ENCODE measurements at places on chromosomes 2 and 18. TPM values are rescaled to one million over a fixed set of nuclear protein-coding genes. Genes with fewer than 3 reads are reported as not detected.

DNA sequence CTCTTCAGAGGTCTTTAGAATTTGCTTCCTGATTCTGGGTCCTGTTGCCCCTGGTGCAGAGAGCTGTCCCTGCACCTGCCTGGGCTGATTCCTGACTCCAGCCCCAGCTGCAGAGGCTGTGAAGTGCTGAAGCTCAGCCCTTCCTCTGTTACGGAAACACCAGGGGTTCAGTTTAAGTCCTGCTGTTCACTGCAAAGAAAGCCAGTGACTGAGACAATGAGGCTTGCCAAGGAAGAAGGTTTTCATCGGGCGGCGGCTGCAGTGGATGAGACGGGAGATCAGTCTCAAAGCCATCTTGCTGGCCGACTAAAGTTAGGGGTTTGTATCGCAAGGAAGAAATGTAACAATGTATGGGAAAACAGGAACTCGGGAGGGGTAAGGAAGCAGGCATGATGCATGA, 142.4 kb upstream of the ZNF236 start:
- DNase-seq = no peak

POLR1B gene
- total RNA-seq = 31.6 TPM

FAM237A gene
- not detected for total RNA-seq

DNA sequence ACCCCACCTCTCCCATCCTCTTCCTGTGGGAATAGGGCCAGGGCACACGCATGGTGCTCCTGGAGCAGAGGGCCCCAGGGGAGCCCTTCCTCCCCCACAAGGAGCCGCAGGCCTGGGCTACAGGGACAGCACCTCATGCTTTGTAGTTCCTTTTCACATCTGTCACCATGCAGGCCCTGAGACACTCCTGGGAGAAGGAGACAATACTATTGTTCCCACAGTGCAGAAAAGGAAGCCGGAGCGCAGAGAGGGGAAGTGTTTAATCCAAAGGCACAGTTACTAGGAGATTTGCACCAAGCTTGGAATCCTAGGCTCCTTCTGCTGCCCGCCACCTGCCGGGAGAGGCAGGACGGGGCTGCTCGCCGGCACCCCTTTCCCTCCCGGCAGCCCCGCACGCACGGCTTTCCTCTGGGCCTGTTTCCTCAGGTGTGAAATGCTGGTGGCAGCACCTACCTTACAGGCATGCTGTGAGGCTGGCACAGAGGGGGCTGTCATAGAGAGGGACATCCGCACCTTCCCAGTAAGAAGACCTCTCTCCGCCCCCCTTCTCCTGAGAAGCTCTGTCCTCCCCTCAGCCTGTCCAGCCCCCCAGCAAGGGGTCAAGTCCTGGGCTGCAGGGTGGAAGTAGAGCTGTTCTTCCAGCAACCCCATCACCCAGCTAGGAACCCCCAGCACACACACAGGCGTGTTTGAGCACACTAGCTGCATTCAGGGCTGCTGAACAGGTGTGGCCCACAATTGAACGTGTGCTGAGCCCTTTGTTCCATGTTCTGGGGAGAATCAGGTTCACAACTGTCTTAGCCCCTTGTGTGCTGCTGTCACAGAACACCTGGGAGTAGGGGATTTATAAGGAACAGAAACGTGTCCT, 62.6 kb downstream of the SMAD7 start:
- no peak for DNase-seq

- no peak for DNase-seq
These were observed 21.1 kb upstream of the FABP1 start for GRCh38 chr2:88148929-88149438.

GRCh38 chr2:143586119-143586518, 456.9 kb downstream of the ARHGAP15 start:
- DNase-seq = no peak

GRCh38 chr2:150630587-150631235, 143.2 kb upstream of the RND3 start:
- DNase-seq = no peak

- no peak for DNase-seq
These were observed 301.4 kb upstream of the SYT4 start for GRCh38 chr18:43578706-43579105.

DNA sequence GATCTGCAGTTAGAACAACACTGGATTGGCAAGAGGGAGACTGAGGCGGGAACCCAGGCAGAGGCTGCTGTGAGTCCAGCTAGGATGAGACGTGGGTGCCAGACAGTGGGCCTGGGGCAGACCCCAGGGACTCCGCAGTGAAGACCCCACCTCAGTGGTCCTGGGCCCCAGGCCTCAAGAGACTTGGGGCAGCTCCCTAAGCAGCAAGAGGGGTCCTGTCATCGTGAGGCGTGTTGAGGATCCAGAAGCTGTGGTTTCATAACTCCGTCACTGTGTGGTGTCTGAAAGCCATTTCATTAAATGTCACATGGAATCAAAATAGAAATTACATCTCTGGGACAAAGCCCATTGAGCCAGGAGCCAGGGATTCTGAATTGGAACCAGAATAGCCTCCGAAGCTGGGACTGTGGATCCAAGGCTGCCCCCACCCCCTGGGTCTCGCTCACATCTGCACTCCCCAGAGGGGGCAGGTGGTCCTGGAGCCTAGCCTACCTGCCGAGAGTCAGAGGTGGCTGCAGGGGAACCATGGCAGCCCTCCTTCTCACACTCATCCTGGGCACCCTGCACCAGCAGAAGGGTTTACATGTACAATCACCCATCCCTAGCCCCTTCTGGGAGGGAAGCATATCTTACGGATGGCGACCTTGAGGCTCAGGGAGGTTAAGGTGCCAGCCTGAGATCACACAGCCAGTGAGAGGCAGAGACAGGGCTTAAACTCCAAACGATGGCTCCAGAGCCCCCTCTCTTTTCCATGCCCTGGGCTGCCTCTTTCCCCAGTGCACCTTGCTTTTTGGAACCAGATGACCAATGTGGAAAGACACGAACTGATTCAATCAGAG, 23.2 kb downstream of the RRM2 start:
- DNase-seq = no peak

- no peak for DNase-seq
These were observed 5.6 kb downstream of the WNT10A start for GRCh38 chr2:218885981-218886947.

DNAH7 gene
- 1.9 TPM for total RNA-seq

DNA sequence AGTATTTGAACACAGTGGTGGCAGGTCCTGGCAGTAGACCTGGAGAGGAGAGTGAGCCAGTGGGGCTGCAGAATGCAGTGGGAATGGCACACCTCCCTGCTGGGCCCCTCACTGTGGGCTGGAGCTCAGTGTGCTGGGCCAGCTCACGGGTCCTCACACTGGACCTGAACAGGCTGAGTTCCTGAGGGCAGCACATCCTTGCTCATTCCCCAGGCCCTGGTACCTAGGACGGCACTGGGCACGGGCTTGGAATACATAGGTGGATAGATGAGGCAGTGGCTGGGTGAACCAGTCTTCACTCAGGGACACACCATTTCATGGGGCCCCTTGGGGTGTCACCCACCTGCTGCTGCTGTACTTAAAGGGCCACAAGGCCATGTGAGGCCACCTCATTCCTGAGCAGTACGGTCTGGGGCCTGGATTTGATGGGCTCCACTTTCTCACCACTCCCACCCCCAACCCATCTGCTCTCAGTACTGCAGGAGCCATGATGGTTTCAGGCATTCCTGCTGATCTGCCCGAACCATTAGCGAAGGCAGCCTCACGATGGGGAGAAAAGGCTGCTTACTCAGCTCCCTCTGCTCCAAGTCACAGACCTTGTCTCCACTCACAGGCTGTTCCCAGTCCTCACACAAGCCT, 4.2 kb downstream of the TMEM177 start:
- no peak for DNase-seq

- no peak for DNase-seq
These were observed 427.8 kb downstream of the ZNF521 start for GRCh38 chr18:24924066-24924716.

DNA sequence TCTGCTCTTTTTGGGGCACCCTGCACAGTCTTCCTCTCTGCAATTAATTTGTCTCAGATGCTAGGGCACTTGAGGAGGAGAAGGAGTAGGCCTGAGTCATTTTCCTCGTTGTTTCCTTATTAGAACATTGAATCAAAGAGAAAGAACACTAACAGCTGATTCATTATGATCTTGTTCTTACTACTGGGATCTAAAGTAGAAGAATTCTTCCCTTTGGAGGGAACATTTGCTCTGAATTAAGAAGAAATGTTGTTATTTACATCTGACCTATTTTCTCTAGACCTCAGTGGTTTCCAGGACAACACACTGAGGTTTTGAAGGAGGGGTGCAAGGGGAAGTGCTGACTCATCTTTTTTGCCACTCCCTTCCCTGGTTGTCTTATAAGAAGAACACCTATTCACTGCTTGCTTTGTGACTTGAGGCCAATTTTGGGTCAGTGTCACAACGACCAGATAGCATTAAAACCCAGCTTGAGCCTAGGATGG, 24.3 kb upstream of the STAT1 start:
- peak; percentile 44 for DNase-seq

DCC gene
- total RNA-seq = not detected

All from PC-3 (cell line).